Mesenteric fat pad (tissue), 1 donor: ENCODE measurements at places on chromosomes 12 and 14. TPM values are rescaled to one million over a fixed set of nuclear protein-coding genes. Genes with fewer than 3 reads are reported as not detected.

DNA sequence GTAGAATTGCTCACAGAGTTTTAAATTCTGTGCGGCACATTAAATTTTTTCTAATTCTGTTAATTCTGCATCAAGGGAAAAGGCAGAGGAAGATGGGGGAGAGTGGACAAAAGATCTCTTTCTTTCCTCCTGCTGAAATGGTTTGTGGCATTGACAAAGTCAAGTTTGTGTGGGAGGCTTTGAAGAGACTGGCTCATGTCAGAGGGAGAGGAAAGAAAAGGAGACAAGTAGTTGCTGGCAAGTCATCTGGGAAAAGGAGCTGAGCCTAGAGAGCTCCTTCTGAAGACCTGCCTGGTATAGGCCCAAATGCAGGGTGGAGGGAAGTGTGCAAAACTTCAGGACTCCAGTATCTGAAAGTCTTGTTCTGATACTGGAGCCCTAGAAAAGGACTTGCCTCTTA is 36.3 kb downstream of the TTLL5 start:
- no peak for DNase-seq

GRCh38 chr14:93943052-93943451 is 15.9 kb downstream of the FAM181A start:
- no peak for DNase-seq

DNA sequence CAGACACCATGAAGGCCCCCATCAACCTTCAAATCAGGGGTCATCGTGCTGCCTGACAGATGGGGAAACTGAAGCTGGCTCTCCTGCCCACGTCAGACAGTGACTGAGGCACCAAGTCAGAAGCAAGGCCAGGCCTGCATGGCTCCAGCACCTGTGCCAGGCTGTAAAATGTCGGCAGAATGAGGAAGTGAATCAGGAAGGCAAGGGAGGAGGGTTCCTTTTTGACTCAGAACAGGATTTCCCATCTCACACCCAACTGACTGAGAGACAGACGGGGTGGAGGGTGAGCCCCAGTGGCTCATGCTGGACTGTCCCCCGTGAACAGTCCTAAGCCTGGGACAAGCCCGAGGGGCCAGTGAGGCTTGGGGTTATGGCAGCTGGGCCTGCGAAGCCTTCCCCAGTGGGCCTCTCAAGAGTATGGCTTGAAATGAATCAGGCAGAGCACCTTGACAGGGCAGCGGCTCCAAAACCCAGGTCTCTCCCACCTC is 20.9 kb downstream of the SYNE3 start:
- DNase-seq, result no peak

- no peak for DNase-seq
Observed at GRCh38 chr14:68800390-68800789, 7.5 kb upstream of the ZFP36L1 start.

DNA sequence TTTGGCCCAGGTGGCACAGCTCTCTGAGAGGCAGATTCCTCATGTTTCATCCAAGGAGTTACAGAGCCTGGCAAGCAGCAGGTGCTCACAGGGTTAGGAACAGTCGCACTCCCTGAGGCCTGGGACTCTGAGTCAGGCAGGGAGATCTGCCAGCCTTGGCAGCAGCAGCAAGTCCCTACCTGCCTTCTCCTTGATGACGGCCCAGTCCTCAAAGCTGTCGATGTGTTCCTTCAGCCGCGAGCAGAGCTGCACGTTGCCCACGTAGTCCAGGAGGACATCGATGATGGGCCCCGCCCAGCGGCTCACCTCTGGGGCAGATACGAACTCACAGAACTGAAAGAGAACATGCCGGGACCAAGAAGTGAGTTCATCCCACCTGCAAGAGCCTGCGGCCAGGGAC is 10.4 kb downstream of the FAM181A start:
- DNase-seq, result no peak

GRCh38 chr12:50188875-50189575 is 21.9 kb upstream of the CERS5 start:
- DNase-seq, result no peak

GRCh38 chr12:22615963-22616501 is 8.9 kb upstream of the ETNK1 start:
- DNase-seq, result no peak

DNA sequence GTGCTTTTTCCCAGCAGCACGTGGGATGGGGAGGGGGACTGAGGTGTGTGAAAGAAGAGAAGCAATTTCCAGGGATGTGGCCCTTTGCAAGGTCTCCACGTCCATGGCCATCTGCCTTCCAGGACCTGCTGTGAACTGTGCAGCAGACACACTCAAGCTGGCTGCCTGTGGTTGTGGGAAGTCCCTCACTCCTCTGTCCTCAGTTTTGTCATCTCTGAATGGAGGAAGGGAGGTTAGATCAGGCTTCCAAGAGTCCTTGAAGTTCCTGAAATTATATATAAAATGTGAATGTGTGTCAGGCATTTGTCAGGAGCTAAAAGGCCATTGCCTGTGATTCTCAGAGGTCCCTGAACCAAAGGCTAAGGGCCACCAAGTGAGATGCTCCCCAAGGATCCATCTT is 328.2 kb downstream of the CACNA1C start:
- DNase-seq, result peak; percentile 18

GRCh38 chr12:14422516-14423230 is 57.2 kb downstream of the ATF7IP start:
- no peak for DNase-seq

- DNase-seq, result no peak
Observed at GRCh38 chr14:97266653-97267052, 469.5 kb downstream of the VRK1 start.

DNA sequence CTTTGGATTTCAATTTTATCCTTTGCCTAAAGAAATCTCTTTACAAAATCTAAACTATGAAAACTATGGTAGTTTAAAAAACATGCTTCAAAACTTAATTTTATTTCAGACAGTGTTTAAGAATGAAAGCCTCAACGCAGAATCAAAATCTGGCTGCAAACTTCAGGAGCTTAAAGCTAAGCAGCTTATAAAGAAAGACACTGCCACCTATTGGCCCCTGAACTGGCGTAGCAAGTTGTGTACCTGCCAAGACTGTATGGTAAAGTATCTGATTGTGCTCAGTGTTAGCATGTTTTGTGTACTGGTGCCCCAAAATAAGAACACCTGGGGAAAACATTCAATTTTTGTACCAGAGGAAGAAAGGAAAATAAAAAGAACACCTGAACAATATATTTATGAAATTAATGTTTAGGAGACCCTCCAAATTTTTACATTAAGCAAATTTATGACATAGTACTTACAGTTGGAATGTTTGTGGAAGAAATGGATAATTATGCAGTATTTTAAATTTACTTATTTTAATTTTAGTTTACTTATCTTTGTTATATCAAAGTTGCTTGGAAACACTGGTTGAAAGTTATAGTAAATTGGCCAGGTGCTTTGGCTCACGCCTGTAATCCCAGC is 12.2 kb downstream of the UBR7 start:
- DNase-seq, result no peak

DNA sequence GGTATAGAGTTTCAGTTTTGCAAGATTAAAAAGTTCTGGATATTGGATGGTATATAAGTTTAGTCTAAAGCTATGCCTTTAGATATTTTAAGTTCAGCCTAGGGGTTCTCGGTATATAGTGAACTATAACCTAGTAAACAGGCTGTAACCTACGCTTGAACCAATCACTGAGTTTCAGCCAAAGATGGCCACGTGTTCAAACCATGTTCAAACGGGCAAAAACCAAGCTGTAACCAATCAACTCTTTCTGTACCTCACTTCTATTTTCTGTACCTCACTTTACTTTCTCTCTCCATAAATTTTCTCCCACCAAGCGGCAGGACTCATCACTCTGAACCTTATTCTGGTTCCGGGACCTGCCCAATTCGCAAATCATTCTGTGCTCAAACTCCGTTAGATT is 1.4 kb downstream of the TMBIM4 start:
- no peak for DNase-seq

PTPRR gene
- 0.32 TPM for total RNA-seq

GSG1 gene
- not detected for total RNA-seq

PPP1R36 gene
- total RNA-seq, result 1.3 TPM

TDRD9 gene
- total RNA-seq, result 5.4 TPM

KLHL33 gene
- 0.35 TPM for total RNA-seq

ESPL1 gene
- 0.67 TPM for total RNA-seq
